ENCODE measurements at places on chromosomes 12 and 14.
A peak's percentile ranks its signal among the peaks of the same experiment; 100 is the strongest.

DNA sequence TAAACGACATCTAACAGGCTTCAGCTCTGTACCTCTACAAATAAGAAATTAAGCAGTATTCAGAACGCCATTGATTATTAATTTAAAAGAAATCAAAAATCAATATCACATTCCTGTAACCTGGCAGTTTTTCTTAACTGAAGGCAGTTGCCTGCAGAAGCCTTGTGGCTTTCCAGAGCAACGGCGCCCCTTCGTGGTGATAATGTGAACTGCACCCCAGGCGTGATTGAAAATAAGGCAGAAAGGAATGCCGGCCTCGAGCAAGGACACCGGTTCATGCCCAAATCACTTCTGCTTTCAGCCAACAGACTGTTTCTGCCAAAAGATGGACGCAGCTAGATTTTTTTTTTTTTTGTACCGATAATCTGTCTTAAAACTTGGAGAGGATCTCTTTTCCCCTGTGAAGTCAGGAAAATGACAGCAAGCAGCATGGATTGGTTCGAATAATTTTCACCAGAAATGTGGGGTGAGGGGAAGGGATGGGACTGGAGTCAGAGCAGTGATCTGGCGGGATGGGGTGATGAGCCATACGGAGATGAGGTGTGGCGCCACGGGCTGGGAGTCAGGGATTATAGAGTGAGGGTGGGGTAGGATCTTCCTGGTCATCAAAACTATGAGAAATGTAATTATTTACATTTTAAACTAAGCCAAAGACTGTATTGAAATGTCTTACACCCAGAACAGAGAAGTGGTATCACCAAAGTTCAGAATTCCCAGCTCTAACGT is 473.0 kb downstream of the DPF3 start:
- peak; percentile 88 for DNase-seq

- DNase-seq: peak; percentile 71
Observed at GRCh38 chr12:110007881-110008280, 8.7 kb downstream of the ANKRD13A start.

DNA sequence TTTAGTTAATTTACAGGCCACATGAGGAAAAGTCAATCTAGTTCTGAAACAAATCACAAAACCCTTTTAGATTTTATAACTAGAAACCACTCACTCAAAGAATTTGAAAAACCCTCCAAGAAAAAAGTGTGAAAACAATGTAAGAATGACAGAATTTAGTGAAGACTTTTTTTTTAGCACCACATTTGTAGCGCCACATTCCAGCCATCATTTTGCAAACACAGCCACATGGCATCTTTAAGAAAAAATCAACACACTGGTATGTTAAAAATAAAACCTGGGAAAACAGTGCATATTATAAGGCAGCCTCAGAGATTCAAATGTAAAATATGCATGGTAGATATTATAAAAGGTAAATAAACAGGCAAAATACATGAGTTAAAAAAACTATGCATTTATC is 22.3 kb upstream of the ALX1 start:
- DNase-seq: no peak

DNA sequence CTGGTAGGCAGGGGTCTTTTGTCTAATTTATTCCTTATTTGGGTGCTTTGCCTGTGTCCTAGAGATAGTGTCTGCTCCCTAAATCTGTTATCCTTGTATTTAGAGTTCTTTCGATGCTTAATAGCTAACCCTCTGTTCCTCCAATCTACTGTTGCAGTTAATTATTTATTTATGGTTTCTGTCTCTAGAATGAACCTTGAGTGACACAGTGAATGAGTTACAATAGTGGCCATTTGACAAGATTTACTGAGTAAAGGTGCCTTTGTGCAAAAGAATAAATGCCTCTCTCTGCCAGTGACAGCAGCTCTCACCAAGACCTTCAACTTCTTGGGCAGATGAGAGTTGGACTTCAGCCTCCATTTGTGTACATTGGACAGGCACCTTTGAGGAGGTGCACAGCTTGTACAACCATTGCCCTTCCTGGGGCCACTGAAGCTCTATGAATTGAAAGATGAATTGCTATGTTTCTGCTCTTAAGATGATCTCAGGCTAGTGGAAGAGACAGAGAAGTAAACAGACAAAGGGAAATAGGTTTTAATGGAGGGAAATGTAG is 165.9 kb downstream of the DERA start:
- DNase-seq: no peak

DNA sequence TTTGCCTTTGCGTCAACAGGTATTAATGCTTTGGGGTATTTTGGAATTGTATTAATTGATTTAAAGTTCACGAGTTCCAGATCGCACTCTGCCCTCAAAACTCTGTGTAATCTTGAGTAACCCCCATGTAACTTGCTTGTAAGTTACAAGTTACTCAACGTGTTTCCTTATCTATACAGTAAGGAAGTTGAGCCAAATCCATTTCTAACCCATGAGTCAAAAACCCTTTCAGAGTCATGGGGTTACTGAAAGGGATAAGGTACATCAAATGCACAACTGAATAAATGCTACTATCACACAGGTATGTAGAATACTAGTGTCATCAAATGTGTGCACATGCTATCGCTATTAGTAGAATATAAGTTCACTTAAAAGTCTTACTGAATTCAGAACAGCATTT is 28.6 kb upstream of the ADAMTS20 start:
- DNase-seq: no peak

- no peak for DNase-seq
Observed at GRCh38 chr14:56878766-56879165, 68.5 kb upstream of the OTX2 start.

GRCh38 chr14:34931206-34931605 is 51.6 kb upstream of the SRP54 start:
- DNase-seq: no peak

- DNase-seq: no peak
Observed at GRCh38 chr14:82251494-82251893, 717.8 kb upstream of the SEL1L start.

DNA sequence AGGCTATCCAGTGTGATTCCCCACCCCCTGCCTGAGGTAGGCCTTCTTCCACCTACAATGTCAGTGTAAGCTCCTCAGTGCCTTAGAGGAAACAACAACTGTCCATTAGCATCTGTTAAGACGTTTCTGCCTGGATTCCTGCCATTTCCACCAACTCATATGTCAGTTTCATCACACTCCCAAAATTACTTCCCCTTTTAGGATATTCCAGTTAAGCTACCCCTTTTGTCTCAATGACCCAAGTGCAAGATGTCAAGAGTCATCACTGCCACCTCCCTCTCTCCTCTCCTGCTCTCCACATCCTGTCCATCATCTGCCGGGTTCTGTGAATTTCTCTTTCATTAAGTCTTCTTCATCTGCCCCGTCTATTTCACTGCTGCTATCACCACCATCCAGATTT is 189.4 kb downstream of the DPF3 start:
- DNase-seq: peak; percentile 37

DNA sequence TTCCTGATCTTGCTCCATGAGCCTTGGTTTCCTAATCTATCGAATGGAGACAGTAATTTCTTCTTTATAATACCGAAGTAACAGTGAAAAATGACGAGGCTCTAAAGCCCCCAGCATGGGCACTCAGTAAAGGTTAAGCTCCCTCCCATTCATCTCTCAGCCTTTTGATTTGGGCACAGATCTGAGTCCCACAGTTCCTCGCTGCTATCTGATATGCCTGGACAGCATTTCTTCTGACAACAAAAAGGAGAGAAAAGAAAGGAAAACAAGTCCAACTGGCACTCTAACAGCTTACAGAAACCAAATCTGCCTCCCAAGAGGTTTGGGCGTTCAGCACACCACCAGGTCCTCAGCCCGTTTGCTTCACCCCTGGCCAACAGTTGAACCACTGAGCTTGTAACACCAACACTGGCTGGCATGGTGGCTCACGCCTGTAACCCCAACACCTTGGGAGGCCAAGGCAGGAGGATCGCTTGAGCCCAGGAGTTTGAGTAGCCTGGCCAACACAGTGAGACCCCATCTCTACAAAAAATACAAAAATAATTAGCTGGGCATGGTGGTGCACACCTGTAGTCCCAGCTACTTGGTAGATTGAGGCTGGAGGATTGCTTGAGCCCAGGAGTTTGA is 19.5 kb downstream of the CCDC88C start:
- DNase-seq: no peak

- no peak for DNase-seq
Observed at GRCh38 chr12:106389151-106389550, 31.6 kb downstream of the POLR3B start.

DNA sequence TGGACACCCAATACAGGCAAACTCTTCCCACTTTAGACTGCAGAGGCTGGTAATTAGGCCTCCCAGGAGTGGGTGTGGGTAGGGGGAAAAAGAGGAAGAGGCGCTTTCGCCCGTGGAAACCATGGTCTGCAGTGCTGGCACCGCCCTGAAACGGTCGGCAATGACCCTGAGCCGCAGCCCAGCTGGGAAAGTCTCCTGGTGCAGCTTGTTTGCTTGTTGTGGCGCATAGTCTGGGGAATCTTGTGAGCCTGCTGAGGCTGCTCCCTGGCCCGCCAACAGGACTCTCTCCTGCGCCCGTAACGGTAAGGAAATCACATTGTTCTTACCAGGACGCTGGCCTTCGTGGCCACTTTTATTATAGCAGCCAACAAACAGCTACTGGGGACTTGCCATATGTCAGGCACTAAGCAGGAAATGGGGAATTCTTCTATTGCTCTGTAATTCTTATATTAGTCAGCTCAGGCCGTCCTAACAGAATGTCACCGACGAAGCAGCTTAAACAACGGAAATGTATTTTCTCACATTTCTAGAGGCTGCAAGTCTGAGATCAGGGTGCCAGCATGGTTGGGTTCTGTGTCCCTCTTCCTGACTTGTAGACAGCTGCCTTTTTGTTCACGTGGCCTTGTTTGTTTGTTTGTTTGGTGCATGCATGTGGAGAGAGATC is 52.5 kb upstream of the RIN3 start:
- peak; percentile 55 for DNase-seq

DNA sequence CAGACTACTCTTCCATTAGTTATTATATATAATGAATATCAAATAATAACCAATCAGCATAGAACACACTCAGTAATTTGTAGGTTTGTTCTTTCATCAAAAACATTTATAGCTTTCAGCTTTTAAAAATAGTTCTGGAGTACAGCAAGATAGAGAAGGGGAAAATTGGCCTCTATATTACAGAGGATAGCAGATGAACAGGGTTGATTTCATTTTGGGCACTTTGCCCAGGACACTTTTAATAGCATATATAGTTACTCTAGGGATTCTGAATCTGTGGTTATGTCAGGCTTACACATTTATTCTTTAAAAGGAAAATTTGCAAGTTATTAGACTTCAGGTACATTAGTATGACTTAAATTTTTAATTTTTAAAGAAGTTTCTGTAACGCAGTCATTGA is 52.6 kb downstream of the IFT81 start:
- peak; percentile 71 for DNase-seq

- no peak for DNase-seq
Observed at GRCh38 chr12:80814453-80814852, 97.7 kb downstream of the MYF5 start.

- no peak for DNase-seq
Observed at GRCh38 chr14:69044965-69045555, 66.0 kb upstream of the ACTN1 start.

GRCh38 chr12:130632642-130633041 is 83.5 kb downstream of the RIMBP2 start:
- no peak for DNase-seq

GRCh38 chr12:3172124-3173007 is 95.2 kb downstream of the TSPAN9 start:
- no peak for DNase-seq

GRCh38 chr12:42024495-42024830 is 120.2 kb downstream of the GXYLT1 start:
- no peak for DNase-seq

DNA sequence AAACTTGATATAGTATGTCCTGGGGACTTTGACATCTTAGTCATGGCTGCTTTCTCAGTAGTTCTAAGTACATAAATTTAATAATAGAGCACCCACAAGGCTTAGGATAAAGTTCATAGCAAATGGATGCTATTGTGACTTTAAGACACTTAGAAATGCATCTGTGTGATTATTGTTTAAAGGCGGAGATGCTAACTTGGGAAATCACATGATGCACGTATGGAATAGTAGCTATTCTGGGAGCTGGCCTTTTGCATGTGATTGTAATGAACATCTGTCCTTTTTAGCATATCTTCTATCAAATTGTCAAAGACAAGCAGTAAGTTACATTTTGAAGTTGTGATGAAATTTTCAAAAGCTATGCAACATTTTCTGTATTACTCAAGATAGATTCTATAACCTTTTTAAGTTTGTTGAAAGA is 46.7 kb upstream of the ATP2A2 start:
- DNase-seq: peak; percentile 56

GRCh38 chr14:104138098-104138717 is at the start of gene KIF26A:
KIF26A (plus strand) TSS chr14:104138587; CDS start chr14:104138723, 136 bp downstream.
- DNase-seq: peak; percentile 71

DNA sequence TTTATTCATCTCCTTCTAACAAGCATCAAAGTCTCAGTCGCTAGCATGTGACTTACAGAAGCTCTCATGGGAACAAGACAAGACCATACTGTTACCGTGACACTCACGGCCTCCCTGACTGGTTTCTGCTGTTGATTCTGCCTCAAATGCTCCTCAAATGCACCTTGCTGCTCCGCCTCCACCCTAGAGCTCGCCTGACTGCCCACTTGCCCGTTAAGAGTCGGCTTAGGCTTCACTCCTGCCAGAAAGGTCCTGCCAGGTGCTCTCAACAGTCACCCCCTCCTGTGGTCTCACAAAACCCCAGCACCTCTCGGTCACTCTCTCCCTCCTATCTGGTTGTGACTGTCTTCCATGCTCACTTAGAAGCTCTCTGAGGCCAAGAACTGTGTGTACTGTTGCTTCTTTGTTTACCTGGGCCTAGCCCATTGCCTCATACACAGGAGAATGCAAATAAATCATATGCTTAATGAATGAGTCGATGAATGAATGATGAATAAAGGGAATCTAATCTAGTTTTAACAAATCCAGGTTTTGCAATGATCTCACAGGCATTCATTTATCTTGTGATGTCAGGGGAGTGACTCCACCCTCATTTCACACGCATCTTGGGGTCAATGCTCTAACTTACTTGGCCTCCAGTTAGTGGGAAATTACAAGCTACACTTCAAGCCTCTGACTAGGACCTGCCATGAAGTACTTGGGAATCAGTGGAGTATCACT is 41.3 kb downstream of the SSH1 start:
- no peak for DNase-seq

- peak; percentile 52 for DNase-seq
Observed at GRCh38 chr14:100755649-100756048, 29.0 kb downstream of the DLK1 start.

DNA sequence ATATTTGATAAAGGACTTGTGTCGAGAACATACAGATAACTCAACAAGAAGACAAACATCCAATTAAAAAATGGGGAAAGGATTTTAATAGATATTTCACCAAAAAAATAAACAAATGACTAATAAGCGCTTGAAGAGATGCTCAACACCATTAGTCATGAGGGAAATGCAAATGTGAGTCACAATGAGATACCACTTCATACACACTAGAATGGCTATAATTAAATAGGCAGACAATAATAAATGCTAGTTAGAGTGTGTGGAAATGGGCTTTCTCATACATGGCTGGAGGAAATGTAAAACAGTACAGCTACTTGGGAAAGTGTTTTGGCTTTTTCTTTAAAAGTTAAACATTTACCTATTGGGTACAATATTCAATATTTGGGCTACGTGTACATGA is 34.8 kb downstream of the DLK1 start:
- no peak for DNase-seq

Data from hematopoietic multipotent progenitor cell treated with erythropoietin and hydrocortisone succinate and interleukin-3 and kit ligand, for 4 days (in vitro differentiated cells).